ENCODE measurements at places on chromosomes 16 and 17.
A peak's percentile ranks its signal among the peaks of the same experiment; 100 is the strongest.

DNA sequence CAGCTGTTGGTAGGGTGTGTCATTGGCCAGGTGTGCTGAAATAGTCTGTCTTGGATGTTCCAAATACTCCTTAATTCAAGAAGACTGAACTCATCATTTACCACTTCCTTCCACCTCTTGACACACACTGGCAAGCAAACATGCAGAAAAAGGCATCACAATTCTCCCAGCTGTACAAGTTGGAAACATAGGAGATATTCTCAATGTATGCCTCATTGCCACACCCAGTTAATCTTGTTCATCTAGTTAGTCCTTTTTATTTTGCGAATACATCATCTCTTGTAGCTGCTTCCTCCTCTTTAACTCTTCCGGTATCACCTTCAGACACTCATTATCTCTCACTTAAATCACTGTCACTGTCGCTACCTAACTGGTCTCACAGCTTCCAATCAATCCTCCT is 75.1 kb upstream of the GOT2 start:
- no peak for DNase-seq

DNA sequence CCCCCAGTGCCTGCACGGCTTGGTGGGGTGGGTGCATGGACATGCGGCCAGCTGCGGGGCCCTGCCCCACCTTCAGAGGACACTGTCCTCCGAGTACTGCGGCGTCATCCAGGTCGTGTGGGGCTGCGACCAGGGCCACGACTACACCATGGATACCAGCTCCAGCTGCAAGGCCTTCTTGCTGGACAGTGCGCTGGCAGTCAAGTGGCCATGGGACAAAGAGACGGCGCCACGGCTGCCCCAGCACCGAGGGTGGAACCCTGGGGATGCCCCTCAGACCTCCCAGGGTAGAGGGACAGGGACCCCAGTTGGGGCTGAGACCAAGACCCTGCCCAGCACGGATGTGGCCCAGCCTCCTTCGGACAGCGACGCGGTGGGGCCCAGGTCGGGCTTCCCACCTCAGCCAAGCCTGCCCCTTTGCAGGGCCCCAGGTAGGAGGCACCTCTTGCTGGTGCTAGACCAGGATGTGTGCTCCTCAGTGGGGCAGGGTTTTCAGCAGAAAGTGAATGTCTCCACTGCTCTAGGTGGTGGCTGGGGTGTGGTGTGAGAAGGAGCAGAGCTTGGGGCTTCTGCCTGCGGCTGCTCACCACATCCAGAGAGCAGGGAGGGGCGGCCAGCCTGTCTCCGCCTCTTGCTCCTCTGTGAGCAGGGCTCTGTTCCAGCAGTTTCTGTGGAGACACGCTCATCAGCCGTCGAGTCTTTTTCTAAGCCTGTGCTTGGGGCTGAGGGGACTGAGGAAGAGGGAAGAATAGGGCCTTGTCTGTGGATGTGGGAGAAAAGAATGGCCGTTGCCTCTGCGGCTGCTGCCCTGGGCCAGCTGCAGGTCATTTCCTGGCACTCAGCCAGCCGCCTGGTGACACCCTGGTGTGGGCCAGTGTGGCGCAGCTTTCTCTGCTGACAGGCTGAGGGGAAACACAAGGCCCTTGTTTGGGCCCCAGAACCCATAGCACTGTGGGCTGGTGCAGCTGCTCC is 2.2 kb downstream of the ZNF276 start:
- DNase-seq = no peak

DNA sequence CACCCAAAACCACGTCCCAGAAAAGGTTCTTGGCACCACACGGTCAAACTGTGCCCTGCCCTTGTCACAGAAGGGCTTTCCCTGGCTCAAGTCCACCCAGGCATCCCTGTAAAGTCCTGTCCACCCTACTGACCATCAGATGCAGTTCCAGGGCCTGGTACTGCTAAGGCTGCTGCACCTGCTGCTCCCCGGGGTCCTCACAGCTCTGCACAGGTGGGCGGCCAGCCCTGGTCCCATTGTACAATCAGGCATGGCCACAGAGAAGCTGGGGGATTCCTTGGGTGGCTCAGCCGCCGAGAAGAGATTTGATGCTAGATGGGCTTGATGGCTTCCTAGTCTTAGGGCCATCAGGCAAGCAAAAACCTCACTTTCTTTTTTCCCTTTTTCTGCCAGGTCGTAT is 15.3 kb downstream of the ABCA3 start:
- no peak for DNase-seq

GRCh38 chr17:81884968-81885367 is 6.4 kb downstream of the ALYREF start:
- no peak for DNase-seq

DNA sequence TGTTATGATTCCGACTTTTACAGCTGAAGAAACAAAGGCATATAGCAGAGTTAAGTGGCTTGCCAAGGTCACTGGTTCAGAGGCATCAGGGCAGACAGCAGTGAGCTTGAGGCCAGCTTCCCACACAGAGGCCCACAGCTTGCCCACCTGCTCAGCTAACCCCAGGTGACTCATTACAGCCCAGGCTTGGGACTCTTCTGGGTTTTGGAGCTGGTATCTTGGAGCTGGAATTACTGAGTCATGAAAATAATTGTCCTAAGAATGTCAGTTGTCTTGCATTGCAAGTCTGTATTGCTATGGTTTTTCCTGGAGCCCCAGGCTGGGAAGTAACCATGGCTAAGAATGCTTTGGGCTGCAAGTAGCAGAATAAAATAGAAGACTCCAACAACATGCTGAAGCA is 32.4 kb upstream of the IRX3 start:
- no peak for DNase-seq

DNA sequence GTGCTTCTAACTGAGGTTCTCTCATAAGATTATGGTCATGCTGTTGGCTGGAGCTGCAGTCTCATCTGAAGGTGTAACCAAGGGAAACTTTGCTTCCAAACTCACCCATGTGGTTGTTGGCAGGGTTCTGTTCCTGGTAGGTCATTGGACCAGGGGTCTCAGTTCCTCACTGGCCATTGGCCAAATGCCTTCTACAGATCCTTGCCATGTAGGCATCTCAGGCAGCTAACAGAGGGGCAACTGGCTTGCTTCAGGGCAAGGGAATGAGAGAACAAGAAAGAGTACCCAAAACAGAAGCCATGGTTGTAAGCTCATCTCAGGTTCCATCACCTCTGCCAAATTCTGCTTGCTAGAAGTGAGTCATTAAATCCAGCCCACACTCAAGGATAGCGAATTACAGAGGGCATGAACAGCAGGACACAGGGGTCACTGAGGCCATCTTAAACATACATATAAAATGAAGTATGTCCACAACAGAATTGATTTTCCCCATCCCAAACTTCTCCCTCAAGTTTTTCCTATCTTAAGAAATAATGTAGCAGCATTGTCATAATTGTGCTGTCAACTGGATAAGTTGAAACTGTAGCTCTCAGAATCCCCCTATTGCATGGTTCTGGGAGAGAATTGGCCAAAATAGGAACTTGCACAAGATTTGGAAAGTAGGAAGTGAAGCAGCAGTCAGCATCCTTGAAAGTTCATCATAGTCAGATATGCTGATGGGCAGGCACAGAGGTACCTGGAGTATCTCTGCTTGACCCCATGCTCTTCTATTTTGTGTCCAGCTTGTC is 42.4 kb upstream of the CES5A start:
- DNase-seq = no peak

DNA sequence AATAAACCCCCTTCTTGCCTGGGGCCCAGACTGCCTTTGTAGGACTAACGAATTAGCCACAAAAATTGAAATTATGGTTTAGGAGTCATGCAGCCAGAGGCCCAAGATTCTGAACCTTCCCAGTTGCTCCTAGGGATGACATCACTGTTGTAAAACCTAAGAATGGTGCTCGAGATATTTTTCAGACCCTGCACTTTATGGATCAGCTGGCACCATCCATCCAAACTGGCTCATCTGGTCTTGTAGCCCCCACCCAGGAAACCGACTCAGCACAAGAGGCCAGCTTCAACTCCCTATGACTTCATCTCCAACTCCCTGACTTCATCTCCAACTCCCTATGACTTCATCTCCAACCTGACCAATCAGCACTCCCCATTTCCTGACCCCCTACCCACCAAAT is 10.9 kb upstream of the EVPL start:
- no peak for DNase-seq

DNA sequence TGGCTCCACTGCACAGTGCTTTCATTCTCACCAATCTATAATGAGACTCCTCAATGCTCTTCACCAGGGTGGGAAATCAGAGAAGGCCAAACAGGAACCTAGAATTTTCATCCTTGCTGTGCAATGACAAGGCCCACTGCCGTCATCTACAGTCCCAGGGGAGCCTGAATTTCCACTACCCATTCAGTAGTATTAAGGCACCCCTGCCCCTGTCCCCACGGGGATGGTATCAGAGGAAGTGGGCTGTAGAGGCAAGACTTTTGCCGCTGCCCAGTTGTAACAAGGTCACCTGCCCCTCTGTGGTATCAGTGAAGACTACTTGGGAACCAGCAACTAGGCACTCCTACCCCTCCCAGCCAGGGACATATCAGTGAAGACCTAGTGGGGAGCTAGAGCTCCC is 104.5 kb downstream of the C16orf78 start:
- no peak for DNase-seq

- DNase-seq = no peak
Measured at GRCh38 chr16:13289515-13289914, 388.1 kb downstream of the SHISA9 start.

- no peak for DNase-seq
Measured at GRCh38 chr16:86379505-86379846, 130.9 kb upstream of the FOXF1 start.

DNA sequence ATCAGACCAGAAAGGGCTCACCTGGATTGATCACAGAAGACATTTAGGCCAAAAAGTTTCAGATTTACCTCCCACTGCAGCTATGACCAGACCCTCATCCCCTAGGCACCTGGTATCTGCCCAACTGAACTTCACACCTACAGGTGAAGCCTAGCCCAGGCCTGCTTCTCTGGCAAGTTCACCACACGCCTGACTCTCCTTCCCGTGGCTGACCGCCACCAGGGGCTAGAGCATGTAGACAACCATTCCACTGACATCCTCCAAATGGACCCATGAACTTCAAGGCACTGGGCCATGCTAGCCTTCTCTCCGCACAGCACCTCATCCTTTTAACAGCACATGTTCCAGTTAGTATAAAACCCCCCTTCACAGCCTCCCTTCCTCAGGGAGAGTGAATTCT is 18.8 kb downstream of the ZCCHC14 start:
- no peak for DNase-seq

GRCh38 chr16:11721781-11722467 is 20.7 kb downstream of the TXNDC11 start:
- DNase-seq = no peak

DNA sequence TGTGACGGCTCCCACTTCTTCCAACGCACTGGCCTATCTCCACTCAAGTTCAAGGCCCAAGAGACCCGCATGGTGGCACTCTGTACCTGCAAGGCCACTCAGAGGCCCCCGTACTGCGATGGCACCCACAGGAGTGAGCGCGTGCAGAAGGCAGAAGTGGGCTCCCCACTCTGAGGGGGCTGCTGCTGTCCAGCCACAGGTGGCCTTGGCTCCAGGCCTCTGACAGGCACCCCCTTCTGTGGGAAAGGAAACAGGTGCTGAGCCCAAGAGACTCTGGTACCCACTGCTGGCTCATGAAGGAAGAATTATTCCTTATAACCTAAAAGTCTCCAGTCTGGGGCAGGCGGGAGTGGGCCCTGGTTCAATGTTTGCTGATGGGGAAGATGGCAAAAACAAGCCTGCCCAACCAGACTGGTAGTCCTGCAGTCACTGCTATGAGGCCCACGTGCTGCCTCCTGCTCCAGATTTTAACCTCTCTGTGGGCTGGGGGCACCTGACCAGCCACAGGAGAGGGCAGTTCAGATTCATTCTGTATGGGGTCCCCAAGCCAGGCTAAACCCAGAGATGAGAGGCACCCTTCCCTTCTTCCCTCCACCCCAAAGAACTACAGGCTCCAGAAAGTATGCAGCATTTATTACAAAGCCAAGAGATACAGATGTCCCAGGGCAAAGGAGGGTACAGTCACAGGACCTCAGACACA is 3.3 kb downstream of the CISD3 start:
- no peak for DNase-seq

DNA sequence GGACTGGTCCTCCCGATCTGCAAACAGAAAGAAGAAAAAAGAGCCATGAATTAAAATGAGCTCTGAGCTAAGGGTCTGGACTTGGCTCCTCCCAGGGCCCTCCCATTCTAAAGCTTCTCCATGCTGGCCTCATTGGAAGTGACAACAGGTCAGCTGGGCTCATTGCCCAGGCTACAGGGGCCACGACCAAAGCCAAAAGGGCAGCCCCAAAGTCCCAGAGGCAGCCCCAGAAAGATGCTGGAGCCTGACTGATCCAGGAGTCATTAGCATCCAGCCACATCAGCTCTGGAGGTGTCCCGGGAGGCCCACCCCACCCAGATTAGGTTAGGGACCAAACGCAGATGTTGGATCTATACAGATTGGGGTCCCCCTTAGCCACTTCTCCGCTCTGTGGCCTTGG is 58.2 kb downstream of the MYH11 start:
- DNase-seq = no peak

DNA sequence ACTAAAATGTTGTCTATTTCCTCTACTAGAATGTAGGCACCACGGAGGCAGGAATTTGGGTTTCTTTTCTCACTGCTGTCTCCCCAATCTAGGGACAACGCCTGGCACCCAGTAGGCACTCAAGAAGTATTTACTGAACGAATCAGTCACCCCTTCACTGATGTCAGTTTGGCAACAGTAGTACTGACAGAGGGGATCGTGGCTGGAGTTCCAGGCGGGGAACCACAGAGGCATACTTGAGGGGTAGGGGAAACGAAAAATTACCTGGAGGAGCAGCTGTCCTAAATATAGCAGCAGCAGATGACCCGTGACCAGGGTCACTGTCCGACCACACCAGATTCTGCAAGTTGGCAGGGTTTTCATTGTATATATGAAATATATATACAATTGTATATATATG is 33.3 kb downstream of the TRIM25 start:
- no peak for DNase-seq

DNA sequence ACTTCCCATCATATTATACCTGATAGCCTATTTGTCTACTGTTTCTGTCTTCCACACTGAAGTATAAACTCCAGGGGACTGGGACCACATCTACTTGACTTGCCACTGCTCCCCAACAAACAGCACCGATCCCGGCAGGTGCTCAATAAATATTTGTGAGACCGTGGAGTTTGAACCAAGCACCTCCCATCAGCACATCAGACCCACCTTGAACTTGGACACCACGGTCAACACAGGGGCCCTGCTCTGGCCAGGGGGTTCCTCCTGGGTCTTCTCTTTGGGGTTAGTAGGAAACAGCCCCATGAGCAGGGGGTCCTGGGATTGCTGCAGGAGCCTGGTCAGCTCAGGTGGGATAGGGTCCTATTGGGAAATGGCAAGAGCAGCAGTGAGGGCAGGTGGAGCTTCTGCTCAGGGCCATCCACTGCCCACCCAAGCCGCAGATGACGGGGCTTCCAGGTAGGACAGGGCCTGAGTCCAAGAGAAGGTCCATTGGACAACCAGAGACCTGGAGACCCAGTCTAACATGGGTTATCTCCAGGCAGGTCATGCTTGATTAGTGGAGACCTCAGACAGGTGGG is 19.9 kb downstream of the ZNHIT3 start:
- DNase-seq = no peak

GRCh38 chr16:64589836-64590235 is 532.0 kb downstream of the CDH11 start:
- no peak for DNase-seq

- no peak for DNase-seq
Measured at GRCh38 chr16:74521691-74522090, 85.2 kb downstream of the GLG1 start.

- DNase-seq = peak; percentile 75
Measured at GRCh38 chr16:58047557-58048348, 22.2 kb downstream of the MMP15 start.

GRCh38 chr16:5590416-5590815 is 492.8 kb upstream of the EEF2KMT start:
- DNase-seq = no peak
